ENCODE measurements at places on chromosomes 13 and 19.

DNA sequence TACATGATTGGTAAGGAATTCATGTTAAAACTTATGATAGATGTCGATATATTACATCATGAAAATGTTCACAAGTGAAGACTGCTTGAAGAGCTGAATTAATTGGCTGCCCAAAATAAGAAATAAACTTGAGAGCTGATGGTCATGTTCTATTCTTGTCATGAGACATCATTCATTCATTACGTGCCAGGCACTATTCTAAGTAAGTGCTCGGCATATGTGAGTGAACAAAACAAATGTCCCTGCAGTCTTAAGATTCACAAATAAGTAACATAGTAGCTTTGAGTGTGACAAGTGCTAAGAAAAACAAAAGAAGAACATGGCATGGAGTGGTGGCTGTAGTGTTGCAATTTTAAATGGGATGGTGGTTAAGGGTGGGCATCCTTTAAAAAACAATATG, 329.3 kb downstream of the SUCLA2 start:
- no peak for DNase-seq

GRCh38 chr19:38736413-38737280, 7.6 kb downstream of the CAPN12 start:
- DNase-seq, result no peak

DNA sequence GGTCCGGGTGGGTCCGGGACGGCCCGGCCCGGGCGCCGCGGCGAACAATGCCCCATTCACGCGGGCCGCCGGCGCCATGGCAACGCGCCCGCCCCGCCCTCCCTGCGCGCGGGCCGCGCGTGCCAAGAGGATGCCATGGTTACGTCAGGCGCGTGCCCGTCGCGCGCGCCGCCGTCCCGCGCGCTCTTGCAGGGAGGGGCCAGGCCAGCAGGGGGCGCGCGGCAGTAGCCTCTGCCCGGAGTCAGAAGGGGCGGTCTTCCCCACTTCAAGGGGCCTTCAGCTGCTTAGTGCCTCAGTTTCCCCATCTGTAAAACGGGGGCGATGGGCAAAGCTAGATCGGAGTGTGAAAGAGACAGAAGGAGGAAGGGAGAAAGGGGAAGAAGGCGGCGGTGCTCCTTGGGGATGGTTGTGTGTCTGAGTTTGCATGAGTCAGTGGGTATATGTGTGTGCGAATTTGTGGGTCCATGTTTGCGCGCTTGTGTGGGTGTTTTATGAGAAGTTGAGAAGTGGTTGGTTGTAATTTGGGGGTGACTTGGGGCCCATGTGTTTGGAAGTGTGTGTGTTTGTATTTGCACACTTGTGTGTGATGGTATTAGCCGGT, 11.6 kb upstream of the NFIX start:
- DNase-seq, result no peak

DNA sequence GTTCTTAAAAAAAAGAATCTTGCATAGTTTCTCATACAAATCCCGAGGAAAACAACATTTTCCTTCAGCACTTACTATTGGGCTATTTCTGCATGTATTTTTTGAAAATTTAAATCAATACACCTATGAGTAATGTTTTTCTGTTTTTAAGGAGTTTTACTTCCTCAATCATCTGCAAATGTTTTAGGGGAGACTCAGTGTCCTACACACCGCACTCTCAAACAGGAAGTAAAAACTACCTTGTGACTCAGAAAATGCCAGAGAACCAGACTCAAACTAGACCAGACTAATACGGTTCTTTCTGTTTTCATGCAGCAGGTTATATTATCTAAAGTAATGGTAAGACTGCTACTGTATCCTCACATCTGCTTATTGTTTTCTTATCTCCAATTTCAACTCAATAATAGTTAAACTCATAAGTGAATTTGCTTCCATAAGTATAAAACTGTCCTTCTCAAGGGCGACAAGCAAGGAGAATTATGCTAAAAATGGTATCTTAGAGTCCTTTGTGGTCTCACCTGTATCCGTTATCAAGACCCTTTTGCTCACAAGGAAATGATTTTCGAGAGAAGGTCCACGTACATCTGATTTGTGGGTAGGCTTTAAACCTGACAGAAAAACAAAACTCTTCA, 52.5 kb downstream of the FLT3 start:
- no peak for DNase-seq

DNA sequence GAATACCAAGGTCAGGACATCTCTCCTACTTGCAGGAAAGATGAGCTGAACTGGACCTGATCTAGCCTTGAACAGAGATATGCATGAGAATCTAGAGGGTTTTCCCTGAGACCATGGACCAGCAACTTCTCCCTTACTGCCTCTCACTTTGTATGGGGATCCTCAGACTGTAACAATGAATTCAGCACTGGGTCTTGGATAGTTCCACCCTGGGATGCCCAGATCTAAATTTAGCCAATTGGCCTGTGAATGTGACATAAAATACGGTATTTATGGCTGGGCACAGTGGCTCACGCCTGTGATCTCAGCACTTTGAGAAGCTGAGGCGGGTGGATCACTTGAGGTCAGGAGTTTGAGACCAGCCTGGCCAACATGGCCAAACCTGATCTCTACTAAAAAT, 15.3 kb upstream of the LILRA2 start:
- no peak for DNase-seq

DNA sequence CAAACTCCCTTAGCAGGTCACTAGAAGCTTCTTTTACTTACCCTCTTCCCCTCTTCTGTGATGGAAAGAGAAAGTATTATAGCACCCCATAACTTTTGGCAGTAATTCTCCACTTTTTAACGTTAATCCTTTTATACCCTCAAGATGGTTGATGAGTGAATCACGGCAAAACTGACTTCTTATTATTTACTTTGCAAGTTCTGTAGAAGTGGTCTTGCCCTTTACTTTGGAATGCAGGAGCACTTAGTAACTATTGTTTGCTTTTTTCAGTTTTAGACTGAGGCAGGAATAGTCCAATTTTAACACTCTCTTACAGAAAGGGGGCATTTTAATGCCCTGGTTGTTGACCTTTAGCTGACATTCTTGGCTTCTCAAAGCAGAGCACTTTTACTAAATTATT, 260.1 kb downstream of the LMO7 start:
- no peak for DNase-seq

- DNase-seq, result peak; percentile 81
These were observed 5.0 kb upstream of the C19orf33 start for GRCh38 chr19:38298821-38299680.

DNA sequence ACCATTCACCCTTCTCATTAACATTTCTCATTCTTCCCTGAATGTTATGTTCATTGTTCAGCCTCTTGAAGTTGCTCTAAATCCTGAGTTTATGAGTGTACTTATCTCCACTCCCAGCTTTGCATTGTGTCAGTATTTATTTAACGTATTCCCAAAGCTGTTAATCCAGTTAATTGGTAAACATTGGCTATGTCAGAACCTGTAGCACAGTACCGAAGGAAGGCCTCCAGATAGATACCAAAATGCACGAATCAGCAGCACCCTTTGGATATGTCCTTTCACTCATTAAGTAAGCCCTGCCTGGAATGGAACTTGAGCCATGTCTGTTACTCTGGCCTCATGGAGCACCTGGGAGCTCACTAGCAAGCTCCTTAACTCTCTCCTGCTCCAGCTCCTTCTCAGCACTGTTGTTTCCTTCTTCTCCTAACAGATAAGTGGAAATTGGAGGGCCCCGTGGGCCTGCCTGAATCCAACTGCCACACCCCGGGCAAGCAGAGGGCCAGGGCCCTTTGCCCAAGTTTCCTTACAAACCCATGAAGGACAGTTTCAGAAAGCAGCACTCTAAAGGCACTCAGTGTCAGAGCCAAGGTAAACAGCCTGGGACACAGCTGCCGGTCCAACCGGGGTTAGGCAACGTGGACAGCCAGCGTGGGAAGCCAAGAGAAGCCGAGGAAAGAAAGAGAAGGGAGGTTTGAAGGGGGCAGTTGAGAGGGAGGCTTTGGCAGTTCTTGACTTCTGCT, 155.0 kb upstream of the SERP2 start:
- DNase-seq, result no peak

- DNase-seq, result no peak
These were observed 228.5 kb downstream of the ZIC5 start for GRCh38 chr13:99743094-99743493.

DNA sequence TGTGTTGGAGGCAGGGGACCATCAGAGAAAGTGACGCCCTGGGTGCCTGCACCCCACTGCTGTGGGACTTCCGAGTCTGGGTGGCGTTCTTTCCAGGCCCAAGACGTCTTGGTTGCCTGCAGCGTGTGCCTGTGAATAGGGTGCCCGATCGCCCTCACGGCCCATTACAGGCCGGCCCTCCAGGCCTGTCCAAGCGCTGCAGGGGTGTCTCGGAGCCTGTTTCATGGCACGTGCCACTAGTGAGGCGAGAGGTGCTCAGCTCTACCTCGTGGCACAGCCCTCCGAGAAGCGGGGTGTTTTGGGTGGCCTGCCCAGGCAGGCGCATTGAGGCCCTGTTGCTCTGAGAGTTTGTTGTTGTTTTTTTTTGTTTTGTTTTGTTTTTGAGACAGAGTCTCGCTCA, 30.1 kb downstream of the DOT1L start:
- DNase-seq, result no peak

DNA sequence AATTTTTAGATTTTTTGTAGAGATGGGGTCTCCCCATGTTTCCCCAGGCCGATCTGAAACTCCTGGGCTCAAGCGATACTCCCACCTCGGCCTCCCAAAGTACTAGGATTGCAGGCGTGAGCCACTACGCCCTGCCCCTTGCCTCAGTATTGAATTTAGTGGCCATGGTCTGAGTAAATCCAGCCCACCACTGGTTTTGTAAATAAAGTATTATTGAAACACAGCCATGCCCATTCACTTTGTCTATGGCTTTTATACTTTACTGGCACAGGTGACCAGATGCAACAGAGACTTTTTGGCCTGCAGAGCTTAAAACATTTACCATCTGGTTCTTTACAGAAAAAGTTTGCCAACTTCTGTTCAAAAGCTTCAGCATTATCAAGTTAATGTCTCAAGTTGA, 143.8 kb downstream of the PTPRS start:
- no peak for DNase-seq

- DNase-seq, result no peak
These were observed 9.1 kb downstream of the TMEM150B start for GRCh38 chr19:55315956-55316525.

GRCh38 chr13:82076496-82076895, 1735.6 kb upstream of the SPRY2 start:
- no peak for DNase-seq

GRCh38 chr19:44891016-44891882, at the start of gene TOMM40:
TSS of gene TOMM40 (plus strand) at chr19:44891254. CDS start at chr19:44891416, 162 bp downstream.
- DNase-seq, result no peak

- DNase-seq, result no peak
These were observed 7.8 kb downstream of the CPB2 start for GRCh38 chr13:46097015-46097414.

DNA sequence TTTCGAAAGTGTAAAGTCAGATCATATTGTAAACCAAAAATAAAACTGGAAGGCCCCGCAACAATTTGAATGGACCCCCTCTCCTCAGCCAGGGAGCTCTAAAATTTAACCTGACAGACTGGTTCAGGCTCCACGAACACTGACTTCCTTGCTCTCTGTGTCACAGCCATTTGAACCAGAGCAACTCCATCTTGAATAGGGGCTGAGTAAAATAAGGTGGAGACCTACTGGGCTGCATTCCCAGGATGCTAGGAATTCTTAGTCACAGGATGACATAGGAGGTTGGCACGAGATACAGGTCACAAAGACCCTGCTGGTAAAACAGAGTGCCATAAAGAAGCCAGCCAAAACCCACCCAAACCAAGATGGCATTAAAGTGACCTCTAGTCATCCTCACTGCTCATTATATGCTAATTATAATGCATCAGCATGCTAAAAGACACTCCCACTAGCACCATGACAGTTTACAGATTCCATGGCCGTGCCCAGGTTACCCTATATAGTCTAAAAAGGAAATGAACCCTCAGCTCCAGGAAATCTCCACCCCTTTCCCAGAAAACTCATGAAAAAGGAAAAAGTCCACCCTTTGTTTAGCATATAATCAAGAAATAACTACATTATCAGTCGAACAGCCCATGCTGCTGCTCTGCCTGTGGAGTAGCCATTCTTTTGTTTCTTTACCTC, 43.1 kb downstream of the RFXAP start:
- no peak for DNase-seq

DNA sequence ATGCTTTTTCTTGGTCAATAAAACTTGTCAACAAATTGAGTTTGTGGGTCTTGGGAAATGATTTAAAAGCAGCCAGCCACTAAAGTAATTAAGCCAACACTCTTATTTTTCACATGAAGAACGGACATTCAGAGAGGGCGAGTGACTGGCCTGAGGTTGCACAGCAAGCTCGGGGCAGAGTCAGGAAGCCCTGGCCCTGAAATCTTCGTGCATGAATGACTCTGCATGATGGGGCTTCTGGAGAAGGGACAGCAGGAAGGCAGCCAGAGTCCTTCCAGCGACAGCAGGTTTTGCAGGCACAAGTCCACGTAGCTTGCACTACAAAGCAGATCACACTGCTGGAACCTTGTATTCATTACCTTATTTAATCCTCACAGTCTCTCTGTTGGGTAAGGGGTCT, 232.5 kb downstream of the ZNF536 start:
- DNase-seq, result no peak

DNA sequence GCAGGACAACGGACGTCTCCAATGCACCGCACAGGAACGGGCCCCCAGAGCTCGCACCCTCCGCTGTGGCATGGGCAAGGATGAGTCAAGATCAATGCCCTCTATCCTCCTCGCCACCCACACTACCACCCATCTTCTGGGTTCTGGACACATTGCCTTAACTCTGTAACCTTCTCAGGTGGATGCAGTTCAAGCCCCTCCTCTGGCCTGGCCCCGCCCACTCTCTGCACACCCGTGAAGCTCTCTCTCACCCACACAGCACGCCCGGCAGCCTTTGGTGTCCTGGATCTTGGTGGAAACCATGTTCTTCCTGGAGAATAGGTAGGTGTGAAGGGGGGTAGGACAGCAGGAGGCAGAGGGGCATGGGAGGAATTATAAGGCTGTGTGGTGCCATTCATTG, 20.7 kb downstream of the MAP4K1 start:
- no peak for DNase-seq

DNA sequence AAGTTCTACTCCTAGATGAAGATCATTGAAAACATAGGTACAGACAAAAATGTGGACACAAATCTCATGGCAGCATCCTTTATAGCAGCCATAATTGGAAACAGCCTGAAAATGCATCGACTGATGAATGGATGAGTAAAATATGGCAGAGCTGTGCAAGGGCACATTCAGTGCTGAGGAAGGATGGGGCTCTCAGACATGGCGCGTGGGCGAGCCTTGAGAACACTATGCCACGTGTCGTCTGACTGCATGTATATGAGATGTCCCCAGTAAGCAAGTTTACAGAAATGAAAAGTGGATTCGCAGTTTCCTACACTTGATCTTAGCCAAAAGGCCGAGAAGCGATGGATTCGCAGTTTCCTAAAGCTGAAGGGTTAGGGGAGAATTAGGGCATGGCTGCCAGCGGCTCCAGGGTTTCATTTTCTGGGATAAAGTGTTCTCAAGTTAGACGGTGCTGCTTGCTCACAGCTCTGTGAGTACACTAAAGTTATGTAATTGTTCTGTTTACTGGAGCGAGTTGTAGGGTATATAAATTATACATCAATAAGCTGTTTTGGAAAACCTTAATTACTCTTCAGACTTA, 78.0 kb downstream of the RAB20 start:
- no peak for DNase-seq

- no peak for DNase-seq
These were observed 152.9 kb downstream of the EFNB2 start for GRCh38 chr13:106382534-106382933.
